ENCODE measurements at places on chromosomes 13 and 19.

GRCh38 chr19:56838024-56838908 is 2.3 kb downstream of the PEG3 start:
- DNase-seq, result no peak

DNA sequence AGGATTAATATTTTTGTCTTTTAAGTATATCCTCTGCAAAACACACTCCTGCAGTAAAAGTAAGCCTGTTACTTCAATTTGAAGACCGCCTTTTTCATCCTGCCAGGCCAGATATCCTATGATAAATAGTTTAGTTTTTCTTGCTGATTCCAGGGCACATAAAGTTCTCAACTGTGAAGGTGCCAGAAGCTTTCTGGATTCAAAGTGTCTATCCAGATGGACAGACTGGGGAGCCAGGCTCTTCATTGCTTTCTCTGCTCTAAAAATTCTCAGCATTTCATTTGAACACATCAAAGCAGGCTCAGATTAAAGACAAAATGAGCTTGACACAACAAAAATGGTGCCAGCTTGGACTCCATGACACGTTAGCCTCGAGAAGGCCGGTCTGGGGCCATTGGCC is 53.6 kb upstream of the UBL3 start:
- no peak for DNase-seq

- DNase-seq, result no peak
These were observed 12.3 kb upstream of the CCDC124 start for GRCh38 chr19:17920527-17920926.

DNA sequence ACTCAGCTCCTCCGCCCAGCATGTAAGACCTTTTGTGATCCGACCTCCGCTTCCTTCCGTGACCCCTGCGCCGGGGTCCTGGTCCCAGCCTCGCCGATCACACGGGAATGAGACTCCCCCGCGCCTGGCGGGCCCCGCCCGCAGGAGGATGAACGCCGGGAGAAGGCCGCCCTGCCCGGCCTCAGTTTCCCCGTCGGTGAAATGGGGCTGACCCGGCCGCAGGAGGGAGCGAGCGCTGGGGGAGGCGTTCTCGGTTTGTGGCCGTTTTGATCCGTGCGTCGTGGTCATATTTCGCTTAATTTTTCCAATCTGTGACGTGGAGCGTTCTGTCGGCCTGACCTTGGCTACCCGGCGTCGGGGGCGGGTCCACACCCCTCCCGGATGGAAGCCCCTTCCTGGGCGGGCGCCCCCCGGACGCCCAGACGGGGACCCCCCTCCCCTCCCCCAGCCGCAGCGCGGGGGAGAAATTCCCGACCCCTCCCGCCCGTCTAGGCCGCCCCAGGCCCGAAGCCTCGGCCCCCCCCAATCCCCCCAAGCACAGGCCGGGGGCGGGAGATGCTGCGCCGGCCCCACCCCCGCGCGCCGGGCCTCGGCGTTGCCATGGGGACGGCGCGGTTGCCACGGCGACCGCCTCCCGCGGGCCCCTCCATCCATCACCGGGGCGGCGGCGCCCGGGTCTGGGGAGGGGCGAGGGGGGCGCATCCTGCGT is 11.1 kb downstream of the PALM start:
- DNase-seq, result no peak

GRCh38 chr13:43894438-43894837 is 14.7 kb downstream of the LACC1 start:
- DNase-seq, result no peak

DNA sequence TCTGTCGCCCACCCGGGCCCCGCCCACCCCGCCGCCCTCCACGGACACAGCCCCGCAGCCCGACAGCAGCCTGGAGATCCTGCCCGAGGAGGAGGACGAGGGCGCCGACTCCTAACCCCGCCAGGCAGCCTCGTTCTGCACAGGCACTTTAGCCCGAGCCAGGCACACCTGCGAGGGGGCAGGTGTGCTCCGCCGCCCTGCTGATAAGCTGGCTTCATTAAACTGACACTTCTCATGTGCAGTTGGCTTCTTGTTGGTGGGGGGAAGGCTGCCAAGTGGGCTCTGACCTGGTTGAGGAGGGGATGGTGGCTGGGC is 8.2 kb downstream of the IL4I1 start:
- DNase-seq, result no peak

DNA sequence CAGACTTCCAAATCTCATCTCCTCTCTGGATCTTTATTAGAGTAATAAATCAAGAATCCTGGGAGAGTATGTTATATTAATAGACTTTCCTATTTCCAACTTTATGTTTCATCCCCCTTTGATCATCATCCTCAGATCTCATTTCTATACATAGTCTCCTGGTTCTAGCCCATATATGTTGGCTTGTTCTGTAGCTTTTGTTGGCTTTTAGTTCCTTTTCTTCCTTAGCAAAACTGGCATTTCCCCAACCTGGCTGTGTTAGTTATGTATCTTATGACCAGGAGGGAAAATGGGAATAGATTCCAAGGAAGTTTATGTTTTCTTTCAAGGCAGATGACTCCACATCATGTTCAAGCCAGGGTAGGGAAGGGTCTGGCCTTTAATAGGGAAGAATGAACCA is 2464.5 kb downstream of the PCDH9 start:
- no peak for DNase-seq

DNA sequence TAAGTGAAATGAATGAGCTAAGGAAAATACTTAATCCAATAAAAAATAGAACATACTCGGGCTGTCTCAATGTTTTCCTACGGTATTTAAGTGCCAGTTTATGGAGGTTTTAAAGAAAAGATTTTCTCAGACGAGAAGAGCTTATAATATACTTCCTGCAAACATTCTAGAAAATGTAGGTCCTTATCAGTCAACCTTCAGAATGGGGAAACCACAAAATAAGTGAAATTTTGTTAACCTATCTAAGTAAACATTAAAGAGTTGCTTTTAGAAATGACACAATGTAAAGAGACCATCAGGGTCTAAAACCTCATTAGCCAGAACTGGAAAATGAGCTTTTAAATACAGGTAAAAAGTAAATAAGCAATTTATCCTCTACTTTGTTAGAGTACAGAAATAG is 12.1 kb downstream of the MIR17HG start:
- DNase-seq, result no peak

DNA sequence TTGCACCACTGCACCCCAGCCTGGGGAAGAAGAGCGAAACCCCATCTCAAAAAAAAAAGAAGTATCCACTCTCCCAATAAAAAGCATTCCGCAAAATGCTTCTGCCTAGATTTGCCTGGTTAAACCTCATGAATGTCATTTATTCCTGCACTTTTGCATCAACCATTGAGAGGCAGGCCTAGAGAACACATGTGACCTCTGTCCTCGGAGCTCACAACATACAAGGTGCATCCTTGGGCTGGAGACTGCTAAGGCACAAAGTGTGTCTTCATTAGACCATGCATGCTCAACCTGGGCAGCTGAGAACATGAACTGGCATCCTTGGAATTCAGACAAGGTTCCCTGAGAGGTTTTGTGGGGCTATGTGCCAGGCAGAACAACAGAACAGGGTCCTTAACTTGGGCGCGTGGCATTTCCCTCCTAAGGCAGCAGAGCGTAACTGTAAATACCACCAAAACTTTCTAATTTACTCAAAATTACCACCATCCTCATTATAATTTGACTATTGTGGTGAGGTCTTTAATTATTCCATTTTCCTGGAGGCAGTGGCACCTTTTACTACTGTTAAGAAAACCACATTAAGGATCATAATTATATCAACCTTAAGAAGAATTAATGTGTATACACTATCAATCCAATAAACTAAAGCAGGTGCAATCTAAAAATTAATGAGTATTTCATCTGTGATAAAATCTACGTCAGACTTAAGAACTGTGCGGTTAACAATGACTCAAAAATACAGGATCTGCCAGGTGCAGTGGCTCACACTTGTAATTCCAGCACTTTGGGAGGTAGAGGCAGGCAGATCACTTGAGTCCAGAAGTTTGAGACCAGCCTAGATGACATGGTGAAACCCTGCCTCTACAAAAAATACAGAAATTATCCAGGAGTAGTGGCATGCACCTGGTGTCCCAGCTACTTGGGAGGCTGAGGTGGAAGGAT is 13.8 kb downstream of the RCBTB1 start:
- DNase-seq, result no peak

DNA sequence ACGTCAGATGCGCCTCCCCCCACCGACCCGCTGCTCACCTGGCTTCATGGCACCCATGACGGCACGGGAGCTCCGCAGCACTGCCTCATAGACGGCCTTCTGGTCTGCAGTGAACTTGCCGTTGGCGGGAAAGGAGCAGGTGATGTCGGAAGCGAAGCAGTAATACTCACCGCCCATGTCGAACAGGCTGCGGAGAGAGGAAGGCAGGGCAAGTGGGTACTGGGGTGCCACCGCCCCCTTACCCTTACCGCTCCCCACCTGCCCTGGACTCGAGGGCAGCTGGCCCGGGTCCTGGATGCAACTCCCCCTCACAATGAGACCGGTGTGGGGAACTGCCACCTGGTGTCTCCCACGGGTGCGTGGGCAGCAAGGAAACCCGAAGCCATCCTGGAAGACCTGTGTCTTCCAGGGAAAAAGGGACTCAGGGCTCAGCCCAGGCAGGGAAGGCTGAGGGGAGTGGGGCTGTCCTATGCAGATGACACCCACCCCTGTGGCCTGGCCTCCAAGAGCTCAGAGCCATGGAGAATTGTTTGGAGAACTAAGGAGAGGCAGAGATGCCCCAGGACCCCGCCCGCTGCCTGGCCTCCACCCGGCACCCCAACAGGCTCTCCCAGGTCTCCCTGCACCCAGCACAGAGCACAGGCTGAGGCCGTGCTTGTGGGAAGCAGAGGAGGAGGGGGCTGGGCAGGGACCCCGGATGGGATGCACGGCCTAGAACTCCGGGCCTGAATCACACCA is 28.3 kb downstream of the CEBPG start:
- DNase-seq, result no peak

DNA sequence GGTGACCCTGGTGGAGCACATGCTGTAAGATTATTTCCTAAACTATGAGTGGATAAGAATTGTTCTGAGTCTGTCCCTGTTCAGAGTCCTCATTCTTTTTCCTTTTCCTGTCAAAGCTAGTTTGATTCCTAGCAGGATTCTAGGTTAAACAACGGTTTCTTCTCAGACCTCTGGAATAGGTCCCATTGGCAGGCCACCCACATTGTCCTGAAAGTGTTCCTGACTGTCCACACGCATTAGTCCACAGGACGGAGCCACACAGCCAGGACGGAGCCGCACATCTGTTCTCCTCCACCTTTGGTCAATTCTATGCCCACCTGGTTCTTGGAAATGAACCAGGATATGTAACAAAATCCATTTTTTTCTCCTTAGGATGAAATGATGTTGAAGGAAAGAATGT is 46.1 kb downstream of the ANKRD10 start:
- DNase-seq, result no peak

- no peak for DNase-seq
These were observed 24.4 kb upstream of the OR7C2 start for GRCh38 chr19:14916848-14917247.

GRCh38 chr19:47356900-47357299 is 7.8 kb downstream of the DHX34 start:
- no peak for DNase-seq

GRCh38 chr13:112690283-112690929 is 568 bp downstream of the ATP11A start:
- DNase-seq, result no peak

- no peak for DNase-seq
These were observed 20.8 kb downstream of the C13orf46 start for GRCh38 chr13:113952983-113953520.

DNA sequence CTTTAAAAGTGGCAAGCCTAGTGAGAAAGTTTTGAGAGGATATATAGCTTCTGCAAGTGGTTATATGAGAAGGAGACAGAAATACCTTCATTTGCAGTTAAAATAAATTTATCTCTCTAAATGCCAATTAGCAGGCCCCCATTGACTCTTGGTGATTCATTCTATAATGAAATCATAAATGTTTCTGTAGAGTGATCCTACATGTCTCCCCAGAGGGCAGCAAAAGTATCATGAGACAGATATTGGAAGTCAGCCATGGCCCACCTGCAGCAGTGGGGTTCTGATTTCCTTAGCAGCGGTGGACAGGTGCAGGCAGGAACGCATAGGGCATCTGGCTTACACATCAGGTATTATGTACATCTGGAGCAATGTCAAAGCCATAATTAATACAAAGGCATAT is 385.4 kb upstream of the SLC10A2 start:
- DNase-seq, result no peak

GRCh38 chr13:37645181-37645740 is 46.7 kb upstream of the POSTN start:
- no peak for DNase-seq

- no peak for DNase-seq
These were observed 159.0 kb upstream of the FNDC3A start for GRCh38 chr13:48816700-48817099.

- DNase-seq, result no peak
These were observed 183.4 kb upstream of the RFC3 start for GRCh38 chr13:33634546-33634982.

GRCh38 chr19:17074634-17075034 is 618 bp downstream of the HAUS8 start:
- no peak for DNase-seq

GRCh38 chr19:55353803-55354697 is 469 bp downstream of the COX6B2 start:
- peak; percentile 44 for DNase-seq

DNA sequence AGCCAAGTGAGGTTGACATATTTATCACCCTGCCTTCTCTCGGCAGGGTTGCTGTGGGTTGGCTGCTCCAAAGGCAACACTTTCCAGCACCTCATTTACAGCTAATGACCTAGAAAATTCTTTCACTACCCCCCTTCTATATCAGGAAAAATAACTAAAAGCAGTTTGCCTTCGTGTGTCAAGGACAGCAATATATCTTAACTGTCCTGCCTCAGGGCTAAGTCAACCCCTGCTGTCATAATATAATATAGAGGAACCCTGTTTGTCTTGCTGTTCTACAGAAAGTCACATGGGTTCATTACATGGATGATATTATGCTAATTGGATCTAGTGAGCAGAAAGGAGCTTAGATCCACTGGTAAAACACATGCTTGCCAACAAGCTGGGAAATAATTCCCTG is 28.1 kb upstream of the USP12 start:
- no peak for DNase-seq

- DNase-seq, result no peak
These were observed 74.9 kb downstream of the LHFPL6 start for GRCh38 chr13:39527961-39528660.

- peak; percentile 83 for DNase-seq
These were observed 15.4 kb upstream of the AP1M2 start for GRCh38 chr19:10602330-10603083.

GRCh38 chr13:25406377-25406776 is 34.6 kb downstream of the ATP8A2 start:
- DNase-seq, result no peak

GRCh38 chr19:51093101-51093500 is 10.4 kb upstream of the KLK14 start:
- no peak for DNase-seq

GRCh38 chr13:39419068-39419467 is 183.9 kb downstream of the LHFPL6 start:
- no peak for DNase-seq
